Esophagus squamous epithelium (tissue), 5 donors: ENCODE measurements at places on chromosomes 11 and 22.

GRCh38 chr11:92324890-92325289, 100.3 kb downstream of the FAT3 start:
- H3K27me3 ChIP-seq = no peaks in the 10 kb centered on the region
- no peaks in the 10 kb centered on the region for H3K36me3 ChIP-seq
- H3K4me1 ChIP-seq = no peaks in the 10 kb centered on the region
- no peak overlapping the region for H3K27ac ChIP-seq
- no peak for DNase-seq

DNA sequence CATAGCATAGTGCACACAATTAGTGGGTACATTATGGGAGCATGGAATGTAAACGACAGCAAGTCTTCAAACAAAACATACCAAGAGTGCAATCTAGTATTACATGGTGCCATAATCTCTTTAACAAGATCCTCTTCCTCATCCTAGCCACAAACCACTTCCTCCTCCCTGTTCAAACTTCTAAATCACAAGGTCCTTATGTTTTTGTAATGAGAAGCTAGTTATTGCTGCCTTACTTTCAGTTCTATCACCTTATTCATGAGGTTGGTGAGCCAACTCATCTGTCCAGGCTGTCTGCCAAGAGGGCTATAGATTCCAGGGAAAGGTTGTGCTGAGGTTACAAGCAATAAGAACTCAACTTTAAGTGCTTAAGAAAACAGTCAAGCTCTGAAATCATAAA, 195.4 kb upstream of the ARHGAP20 start:
- no peak for DNase-seq
- no peaks in the 10 kb centered on the region for H3K27me3 ChIP-seq
- no peak overlapping the region for H3K4me3 ChIP-seq
- peaks cover 61% of the 10 kb centered on the region for H3K4me1 ChIP-seq
- H3K36me3 ChIP-seq = no peaks in the 10 kb centered on the region

- H3K27ac ChIP-seq = no peak overlapping the region
- H3K4me1 ChIP-seq = no peaks in the 10 kb centered on the region
- no peaks in the 10 kb centered on the region for H3K36me3 ChIP-seq
- H3K4me3 ChIP-seq = no peak overlapping the region
- no peak for DNase-seq
These were observed 176.1 kb upstream of the NCAM1 start for GRCh38 chr11:112785149-112785548.

DNA sequence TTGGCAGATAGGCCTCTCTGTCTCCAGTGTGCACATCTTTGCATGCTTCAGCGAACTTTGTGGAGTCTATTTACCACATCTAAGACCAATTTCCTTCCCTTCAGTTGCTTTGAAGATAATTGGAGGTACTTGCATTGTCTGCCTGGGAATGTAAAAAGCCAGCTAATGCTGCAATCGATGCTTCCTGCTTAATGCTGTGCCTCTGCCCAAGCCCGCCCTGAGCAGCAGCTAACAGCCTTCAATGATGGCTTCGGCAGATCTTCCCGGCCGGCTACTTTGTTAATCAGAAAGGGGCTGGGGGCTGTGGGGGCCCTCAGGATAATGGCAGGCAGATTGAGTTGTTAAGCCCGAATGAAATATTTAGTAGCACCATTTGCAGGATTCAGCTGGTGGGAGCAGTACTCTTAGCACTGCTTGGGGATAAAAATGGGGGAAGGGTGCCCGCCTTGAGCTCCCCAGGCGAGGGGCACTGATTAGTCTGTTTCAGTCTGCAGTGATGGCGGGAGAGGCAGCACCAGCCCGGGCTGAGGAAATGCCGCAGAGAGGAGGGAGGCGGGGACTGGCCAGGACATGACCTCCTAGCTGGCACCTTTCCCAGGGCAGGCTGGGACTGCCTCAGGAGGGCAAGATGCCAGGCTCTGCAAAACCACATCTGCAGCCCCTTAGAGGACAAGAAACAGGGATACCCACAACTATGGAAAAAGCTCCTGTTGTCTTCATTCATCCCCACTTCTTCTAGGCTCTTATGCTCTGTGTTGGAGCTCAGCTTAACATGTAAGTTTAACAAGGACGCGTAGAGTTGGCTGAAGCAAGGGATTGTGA, 460.0 kb downstream of the BUD13 start:
- no peaks in the 10 kb centered on the region for H3K4me1 ChIP-seq
- H3K36me3 ChIP-seq = no peaks in the 10 kb centered on the region
- H3K27me3 ChIP-seq = no peaks in the 10 kb centered on the region
- peak overlapping the region; percentile 1 for H3K27ac ChIP-seq

- H3K36me3 ChIP-seq = no peaks in the 10 kb centered on the region
- H3K4me3 ChIP-seq = no peak overlapping the region
- no peak for DNase-seq
These were observed 494.9 kb upstream of the ARHGAP42 start for GRCh38 chr11:100192181-100192580.

GRCh38 chr22:41976961-41977566, 7.8 kb downstream of the SEPTIN3 start:
- H3K27me3 ChIP-seq = peaks cover 8% of the 10 kb centered on the region
- DNase-seq = no peak
- peaks cover 7% of the 10 kb centered on the region for H3K4me1 ChIP-seq
- H3K4me3 ChIP-seq = peak overlapping the region; percentile 34
- no peaks in the 10 kb centered on the region for H3K36me3 ChIP-seq
- no peak overlapping the region for H3K27ac ChIP-seq

DNA sequence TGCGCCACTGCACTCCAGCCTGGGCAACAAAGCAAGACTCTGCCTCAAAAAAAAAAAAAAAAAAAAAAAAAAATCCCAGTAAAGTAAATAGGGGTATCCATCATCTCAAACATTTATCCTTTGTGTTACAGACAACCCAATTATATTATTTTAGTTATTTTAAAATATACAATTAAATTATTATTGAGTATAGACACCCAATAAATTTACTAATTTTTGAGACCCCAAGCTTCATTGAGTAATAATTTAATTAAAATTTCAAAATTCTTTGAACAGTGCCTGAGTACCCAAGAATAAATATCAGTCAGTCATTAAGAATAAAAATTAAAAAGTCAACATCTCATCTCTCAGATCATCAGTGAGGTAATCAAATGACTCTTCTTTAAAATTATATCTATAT, at the start of gene OR52N4:
Gene OR52N4, plus strand, starts transcription at position 301 of the 400 bp plus-strand sequence. CDS start 498 bp downstream, outside the sequence.
- DNase-seq = no peak
- no peak within 1 kb of the TSS for H3K4me3 ChIP-seq
- no peaks in the 10 kb centered on the region for H3K36me3 ChIP-seq

- H3K27me3 ChIP-seq = no peaks in the 10 kb centered on the region
- no peak for DNase-seq
- H3K4me3 ChIP-seq = no peak overlapping the region
- H3K27ac ChIP-seq = no peak overlapping the region
These were observed 112.0 kb downstream of the ST3GAL4 start for GRCh38 chr11:126467471-126467870.

- H3K4me1 ChIP-seq = no peaks in the 10 kb centered on the region
- H3K36me3 ChIP-seq = no peaks in the 10 kb centered on the region
- no peak for DNase-seq
- H3K4me3 ChIP-seq = no peak overlapping the region
These were observed 70.0 kb upstream of the IGLL5 start for GRCh38 chr22:22817468-22818201.

GRCh38 chr11:107711861-107712755, at the start of gene SLN:
Gene SLN, minus strand, starts transcription at chr11:107712056.
- H3K27ac ChIP-seq = no peak within 1 kb of the TSS
- no peak for DNase-seq
- H3K4me1 ChIP-seq = no peaks in the 10 kb centered on the region
- no peaks in the 10 kb centered on the region for H3K27me3 ChIP-seq
- no peak within 1 kb of the TSS for H3K4me3 ChIP-seq
- H3K36me3 ChIP-seq = no peaks in the 10 kb centered on the region

DNA sequence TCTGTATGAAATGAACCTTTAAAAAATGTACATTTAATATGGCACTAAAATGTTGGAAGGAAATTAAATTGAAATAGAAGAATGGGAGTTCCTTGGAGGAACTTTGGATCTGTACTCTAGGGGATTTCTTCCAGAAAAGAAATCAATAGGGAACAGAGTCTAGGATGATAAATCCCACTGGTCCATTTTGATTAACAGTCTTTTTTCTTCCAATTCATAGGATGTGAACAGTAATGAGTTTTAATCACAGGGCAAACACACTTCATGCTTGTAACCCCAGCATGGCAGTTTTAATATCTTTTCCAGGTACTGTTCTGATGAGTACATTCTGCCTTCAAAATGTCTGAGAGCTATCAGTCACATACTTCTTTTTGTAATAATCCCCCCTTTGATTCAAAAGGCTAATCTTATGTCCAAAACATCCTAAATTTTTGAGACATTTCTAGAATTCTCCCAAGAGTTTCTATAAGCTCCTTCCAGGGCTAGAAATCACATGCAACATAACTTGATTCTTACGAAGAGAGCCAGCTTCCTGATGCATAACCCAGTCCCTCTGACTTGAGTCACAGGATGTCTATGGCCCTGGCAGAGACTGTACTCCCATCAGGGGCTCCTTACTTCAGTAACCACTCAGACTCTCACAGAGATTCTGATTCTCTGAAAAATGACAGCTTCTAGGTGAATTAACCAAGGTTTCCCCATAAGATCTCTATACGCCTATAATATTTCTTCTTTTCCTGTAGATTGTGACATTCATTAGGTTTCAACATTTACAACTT, 112.9 kb downstream of the SLC36A4 start:
- H3K4me3 ChIP-seq = no peak overlapping the region
- H3K27me3 ChIP-seq = no peaks in the 10 kb centered on the region
- DNase-seq = no peak
- H3K27ac ChIP-seq = no peak overlapping the region
- no peaks in the 10 kb centered on the region for H3K4me1 ChIP-seq

- peaks cover 3% of the 10 kb centered on the region for H3K4me1 ChIP-seq
- H3K27me3 ChIP-seq = peaks cover 50% of the 10 kb centered on the region
- no peak overlapping the region for H3K4me3 ChIP-seq
- no peak for DNase-seq
- no peaks in the 10 kb centered on the region for H3K36me3 ChIP-seq
- no peak overlapping the region for H3K27ac ChIP-seq
These were observed 16.0 kb upstream of the EFCAB6 start for GRCh38 chr22:43827926-43828724.
